ENCODE measurements at places on chromosomes 12 and 14. TPM values are rescaled to one million over a fixed set of nuclear protein-coding genes. Genes with fewer than 3 reads are reported as not detected.
A peak's percentile ranks its signal among the peaks of the same experiment; 100 is the strongest.

The UBE2N gene
- 32.5 TPM for total RNA-seq

- DNase-seq = no peak
These were observed 16.3 kb downstream of the ALDH2 start for GRCh38 chr12:111783046-111783445.

The DICER1 gene
- 1.8 TPM for total RNA-seq

The ANO4 gene
- total RNA-seq = not detected

The CLEC2B gene
- 4.7 TPM for total RNA-seq

- DNase-seq = no peak
These were observed 20.1 kb downstream of the PIWIL1 start for GRCh38 chr12:130357729-130358330.

DNA sequence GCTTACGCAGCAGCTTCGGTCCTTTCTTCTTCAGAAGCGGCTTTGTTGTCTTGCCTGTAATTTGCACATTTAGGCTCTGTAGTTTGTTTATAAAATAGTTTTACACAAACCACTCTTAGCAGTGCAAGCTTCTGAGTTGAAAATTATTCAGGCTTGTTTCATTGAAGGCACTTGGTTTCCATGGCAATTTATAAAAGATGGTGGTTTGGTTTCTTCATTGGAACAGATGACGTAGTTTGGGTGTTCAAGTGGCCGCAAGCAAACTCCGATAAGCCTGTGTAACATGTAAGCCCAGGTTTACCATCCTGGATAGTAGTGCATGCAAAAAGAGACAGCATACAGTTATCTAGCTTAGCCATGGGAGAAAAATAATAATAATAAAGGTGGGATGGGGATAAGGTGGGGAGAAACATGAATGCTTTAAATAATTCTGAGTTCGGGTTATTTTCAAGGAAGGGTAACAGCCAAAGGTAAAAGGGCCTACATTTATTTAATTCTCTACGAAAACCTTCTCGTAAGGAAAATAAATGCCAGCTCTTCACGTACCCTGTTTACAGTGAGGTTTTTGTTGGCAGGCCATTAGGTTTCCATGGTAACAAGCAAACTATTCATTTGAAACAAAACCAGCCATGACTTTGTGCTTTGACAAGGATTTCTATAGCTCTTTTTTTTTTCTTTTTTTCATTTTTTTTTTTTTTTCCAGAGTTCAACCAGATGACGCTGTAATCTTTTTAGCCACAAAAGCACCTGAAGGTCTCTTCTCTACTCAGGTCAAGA is 189.6 kb upstream of the RPL10L start:
- DNase-seq = peak; percentile 1

GRCh38 chr14:78325911-78326310 is 155.7 kb downstream of the NRXN3 start:
- DNase-seq = no peak

The CLEC14A gene
- not detected for total RNA-seq

GRCh38 chr12:17028348-17028747 is 422.4 kb upstream of the LMO3 start:
- DNase-seq = no peak

- DNase-seq = no peak
These were observed 92.9 kb upstream of the MAX start for GRCh38 chr14:65195042-65195719.

- DNase-seq = no peak
These were observed 28.5 kb upstream of the PNMA1 start for GRCh38 chr14:73742520-73743238.

DNA sequence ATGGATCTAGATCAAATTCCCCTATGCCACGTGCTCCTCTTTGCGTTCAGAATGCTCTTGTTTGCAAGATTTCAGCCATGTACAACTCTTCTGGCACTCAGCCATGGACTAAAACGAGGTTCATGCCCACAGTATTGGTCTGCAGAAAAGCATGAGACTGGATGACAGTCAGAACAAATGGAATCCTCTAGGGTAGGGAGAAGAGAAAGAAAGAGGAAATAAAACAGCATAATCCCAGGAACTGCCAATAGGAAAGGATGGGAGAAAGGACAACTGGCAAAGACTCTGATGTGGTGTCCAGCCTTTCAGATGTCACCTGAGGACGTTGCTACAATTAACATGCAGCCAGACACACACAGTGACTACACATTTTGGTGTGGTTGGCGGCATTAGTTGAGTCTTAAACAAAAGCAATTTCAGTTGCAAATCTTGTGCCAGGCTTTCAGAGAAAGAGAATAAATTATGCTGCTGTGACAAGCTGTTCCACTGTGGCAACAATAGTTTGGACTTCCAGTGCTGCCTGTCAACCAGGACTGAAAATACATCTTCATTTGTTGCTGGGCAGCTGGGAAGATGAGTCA is 338.0 kb downstream of the RGS6 start:
- no peak for DNase-seq

DNA sequence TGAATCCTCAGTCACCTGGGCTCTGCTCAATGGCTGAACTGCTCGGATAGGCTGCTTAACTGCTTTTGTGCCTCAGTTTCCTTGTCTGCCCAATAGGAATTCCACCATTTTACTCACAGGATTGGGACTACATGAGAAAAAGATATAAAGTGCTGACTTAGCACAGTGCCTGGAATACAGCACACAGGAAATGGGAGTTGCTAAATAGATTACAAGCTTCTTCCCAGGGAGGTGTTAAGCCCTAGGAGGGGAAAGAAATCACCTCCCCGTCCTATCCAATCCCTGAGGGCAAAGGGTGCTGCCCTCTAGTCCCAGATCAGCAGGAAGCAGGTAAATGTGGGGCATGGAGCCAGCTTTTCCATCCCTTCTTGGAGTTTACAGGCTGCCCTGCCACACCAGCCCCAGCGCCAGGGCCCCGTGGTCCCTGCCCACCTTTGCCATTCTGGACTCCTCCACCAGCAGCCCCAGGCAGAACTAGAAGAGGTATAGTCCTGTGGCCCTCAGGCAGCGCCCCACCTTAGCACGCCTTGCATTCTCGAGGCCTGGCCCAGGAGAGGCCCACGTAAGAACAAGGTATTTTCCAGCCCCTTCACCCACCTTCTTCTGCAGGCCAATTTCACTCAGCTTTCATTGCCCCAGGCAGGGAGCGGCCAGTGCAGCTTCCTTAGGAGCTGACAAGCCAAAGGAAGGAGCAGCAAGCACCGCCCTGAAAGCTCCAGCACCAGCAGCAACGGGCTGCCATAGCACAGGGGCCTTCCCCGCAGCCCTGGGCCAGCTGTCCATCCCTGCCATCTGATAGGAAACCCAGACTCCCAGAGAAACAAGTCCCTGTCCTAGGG is 28.8 kb upstream of the RPLP0 start:
- DNase-seq = peak; percentile 22

The LAG3 gene
- not detected for total RNA-seq

The PROX2 gene
- total RNA-seq = not detected

- peak; percentile 12 for DNase-seq
These were observed 192.3 kb upstream of the FSCB start for GRCh38 chr14:44699391-44699790.
